Suppressor macrophage treated with lipopolysaccharide for 4 hours (primary cell): ENCODE measurements at places on chromosomes 6 and 20.
A peak's percentile ranks its signal among the peaks of the same experiment; 100 is the strongest.

DNA sequence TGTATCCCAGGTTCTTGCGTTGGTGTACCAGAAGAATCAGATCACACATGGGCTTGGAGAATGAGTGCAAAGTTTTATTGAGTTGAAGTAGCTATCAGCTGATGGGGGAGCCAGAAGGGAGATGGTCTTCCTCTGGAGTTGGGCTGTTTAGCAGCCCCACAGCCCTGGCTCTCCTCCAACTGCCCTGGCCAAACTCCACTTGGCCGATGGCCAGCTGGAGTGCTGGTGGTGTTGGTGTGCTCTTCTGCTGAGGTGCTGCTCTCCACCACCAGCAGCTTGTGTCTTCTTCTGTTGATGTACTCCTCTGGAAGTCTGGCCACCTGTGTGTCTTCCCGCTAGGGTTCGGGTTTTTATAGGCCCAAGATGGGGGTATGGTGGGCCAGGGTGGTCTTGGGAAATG, 172.8 kb downstream of the TINAG start:
- DNase-seq = no peak

DNA sequence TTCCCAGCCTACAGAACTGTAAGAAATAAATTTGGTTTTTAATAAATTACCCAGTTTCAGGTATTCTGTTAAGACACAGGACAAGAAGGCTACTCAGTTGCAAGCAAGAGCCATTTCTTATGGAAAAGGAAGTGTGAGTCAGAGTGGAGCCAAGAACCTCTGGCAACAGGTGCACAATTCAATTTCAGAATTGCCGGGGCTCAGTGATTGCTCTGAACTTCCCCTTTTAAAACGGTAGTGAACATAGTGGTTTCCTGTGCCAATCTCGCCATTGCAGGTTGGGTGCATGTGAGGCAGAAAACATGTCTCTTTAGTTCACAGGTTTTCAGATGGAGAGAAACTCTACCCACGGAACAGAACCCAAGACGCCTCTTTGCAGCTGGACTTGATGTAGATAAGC, 16.4 kb downstream of the PIGT start:
- DNase-seq = no peak

GRCh38 chr6:97449444-97449966, 166.5 kb upstream of the MMS22L start:
- no peak for DNase-seq

DNA sequence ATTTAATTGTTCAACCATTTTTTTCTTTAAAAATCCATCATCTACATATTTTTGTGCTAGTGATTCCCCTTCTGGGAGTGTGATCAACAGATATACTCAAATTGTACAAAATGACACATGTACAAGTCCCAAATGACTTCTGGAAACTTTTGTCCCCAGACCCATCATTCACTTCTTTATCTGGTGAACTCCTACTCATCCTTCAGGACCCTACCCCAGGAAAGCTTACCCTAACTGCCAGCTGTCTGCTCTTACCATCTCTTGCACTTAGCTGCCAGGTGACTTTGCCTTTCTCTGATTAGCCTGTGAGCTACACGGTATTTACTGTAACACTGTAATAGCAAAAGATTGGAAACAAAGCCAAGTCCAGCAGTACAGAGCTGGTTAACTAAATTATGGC, 55.3 kb downstream of the JPH2 start:
- no peak for DNase-seq

GRCh38 chr6:67986694-67987232, 648.3 kb upstream of the ADGRB3 start:
- DNase-seq = no peak

DNA sequence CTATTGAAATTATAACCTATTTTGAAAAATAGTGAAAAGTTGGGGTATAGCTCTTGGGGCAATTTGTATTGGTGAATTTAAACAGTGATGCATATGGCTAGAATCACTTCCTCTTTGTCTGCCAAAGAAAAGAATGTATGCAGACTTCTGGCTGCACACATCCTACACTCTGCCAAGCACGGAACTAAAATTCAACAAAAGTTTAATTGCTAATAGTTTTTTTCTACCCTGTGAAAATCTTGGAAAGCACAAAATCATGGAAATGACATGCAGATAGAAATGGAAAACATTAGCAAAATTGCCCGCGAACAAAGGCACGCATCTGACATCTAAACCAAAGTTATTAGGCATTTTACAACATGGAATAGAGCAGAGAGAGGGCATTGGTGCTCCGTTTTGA, 106.4 kb upstream of the PDE10A start:
- DNase-seq = no peak

DNA sequence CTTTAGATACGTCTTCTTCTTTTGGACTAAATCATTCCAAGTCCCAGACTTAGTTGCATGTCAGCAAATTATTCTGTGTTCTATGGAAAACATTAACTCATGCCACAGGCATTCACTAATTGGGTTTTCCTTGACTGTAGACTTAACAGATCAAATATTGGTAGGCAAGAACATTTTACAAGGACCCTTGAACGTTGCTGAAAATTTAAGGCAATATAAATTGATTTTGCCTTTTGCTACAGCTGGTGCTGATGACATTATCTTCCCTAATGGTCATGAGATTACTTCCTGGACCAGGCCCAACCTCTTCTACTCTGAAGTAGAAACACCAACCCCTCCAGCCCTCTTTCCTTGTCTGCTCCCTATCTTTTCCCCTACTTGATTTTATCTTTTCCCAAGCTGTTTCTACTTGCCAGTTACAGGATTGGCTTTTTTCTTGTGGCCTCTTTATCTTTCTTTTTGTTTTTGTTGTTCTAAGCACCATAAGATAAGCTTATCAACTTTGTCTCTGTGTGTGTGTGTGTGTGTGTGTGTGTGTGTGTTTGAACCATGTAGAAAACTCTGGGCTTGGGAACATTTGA, 514.0 kb upstream of the SOX4 start:
- DNase-seq = no peak

GRCh38 chr6:35737413-35738211, 780 bp downstream of the ARMC12 start:
- DNase-seq = peak; percentile 82

DNA sequence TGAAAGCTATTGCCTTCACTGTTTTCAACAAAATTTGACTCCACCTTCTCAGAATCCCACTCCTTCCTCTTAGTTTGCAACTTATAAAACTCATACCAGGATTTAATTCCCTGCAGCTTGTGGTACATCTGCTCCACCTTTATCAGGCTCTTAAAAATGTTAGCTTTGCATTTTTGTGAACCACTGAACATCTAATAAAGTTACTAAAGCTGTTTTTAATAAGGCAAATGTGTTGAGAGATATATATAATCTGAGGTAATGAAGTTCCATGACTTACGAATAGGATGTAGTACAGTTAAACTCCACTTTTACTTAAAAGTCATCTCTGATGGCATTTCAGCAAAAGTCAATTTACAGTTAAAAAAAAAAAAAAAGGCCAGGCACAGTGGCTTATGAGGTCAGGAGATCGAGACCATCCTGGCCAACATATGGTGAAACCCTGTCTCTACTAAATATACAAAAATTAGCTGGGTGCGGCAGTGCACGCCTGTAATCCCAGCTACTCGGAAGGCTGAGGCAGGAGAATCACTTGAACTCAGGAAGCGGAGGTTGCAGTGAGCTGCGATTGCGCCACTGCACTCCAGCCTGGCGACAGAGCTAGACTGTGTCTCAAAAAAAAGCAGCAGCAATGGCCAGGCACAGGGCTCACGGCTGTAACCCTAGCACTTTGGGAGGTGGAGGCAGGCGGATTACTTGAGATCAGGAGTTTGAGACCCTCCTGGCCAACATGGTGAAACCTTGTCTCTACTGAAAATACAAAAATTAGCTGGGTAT, 106.2 kb downstream of the KIF13A start:
- DNase-seq = peak; percentile 48

- no peak for DNase-seq
These were observed 110.5 kb upstream of the SLC2A12 start for GRCh38 chr6:134162932-134163331.

- no peak for DNase-seq
These were observed 11.7 kb downstream of the MMP24 start for GRCh38 chr20:35238170-35238569.

- no peak for DNase-seq
These were observed 137.7 kb upstream of the HEY2 start for GRCh38 chr6:125611573-125612344.

DNA sequence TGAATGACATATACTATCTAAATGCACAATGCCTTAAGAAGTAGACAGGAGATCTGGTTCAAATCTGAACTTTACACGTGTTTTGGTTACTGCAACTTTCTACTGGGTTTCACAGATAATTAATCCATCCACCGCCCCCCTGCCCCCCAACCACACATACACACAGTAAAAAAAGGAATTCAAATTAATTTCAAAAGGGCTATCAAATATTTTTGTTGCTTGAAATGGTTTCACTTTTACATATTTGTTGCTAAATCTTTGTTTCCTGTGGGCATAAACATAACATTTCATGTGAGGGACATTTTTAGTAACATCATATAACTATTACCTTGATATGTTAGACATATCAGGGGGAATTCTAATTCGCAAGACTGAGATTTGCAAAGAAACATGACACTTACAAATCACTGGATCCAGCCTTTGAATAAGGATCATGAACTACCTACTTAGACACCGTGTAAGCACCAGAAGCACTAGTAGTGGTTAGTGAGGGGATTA, 7.5 kb downstream of the NEDD9 start:
- DNase-seq = no peak

- no peak for DNase-seq
These were observed 401.5 kb upstream of the SASH1 start for GRCh38 chr6:147941143-147941542.

- DNase-seq = peak; percentile 30
These were observed 102.8 kb upstream of the TMEM170B start for GRCh38 chr6:11434565-11435326.

GRCh38 chr6:28615955-28616747, 90.5 kb downstream of the GPX5 start:
- DNase-seq = no peak

- peak; percentile 82 for DNase-seq
These were observed 27.8 kb upstream of the LGSN start for GRCh38 chr6:63347599-63347998.

DNA sequence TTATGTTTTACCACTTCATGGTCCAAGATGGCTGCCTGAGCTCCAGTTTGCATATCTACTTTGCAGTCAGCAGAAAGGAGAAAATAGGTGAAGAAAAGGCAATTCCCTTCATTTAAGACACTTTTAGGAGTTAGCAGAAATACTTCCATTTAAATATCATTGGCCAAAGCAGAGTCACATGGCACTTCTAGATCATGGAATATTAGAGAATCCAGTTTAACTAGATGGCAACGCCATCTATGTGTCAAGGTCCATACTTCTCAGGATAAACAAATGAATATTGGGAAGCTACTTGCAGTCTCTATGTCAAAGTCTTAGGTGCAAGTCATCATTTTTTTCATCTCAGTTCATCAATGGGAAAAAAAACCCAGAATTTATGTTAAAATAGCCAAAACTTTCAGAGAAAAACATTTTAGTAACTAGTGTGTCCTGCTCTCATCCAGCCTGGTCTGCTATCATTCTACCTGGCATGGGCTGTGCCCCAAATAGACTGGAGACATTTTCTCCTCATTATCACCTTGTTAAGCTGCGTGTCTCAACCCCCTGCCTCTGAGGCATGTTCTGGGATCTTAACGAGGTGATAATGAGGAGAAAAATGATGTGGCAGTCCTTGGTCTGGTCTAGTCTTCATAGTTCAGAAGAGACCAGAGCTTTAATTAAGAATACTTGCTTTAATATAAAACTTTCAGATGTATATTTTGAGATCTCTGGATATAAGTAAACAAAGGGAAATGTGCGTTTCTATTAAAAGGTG, 227.3 kb downstream of the TBX18 start:
- DNase-seq = no peak

DNA sequence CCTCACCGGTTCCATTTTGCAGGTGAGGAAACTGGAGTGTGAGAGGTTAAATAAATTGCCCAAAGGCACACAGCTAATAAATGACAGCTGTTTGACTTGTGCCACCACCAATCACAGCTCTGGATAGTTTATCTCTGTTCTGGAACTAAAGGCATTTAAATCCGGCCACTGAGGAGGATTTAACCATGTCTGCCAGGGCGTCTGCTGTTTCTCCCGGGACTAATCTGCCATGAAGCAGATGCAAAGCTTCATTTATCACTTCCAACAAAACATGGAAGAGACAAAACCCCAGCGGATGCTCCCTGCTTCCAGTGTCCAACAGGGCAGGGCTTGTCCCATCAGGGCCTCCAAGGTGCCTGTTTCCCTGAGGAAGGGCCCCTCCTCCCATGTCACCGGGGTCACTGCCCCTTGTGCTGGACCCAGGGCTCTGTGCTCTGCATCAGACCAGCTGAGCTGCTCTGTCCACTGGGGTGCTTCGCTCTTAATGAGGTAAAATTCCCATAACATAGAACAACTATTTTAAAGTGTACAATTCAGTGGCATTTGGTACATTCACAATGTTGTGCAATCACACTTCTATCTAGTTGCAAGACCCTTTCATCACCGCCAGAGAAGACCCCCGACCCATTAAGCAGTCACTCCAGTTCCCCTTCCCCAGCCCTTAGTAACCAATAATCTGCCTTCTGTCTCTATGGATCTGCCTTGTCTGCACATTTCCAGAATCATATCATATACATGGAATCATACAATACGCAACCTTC, 244.3 kb downstream of the PTPRT start:
- DNase-seq = no peak

- no peak for DNase-seq
These were observed 116.3 kb upstream of the TAB2 start for GRCh38 chr6:149201068-149201655.

DNA sequence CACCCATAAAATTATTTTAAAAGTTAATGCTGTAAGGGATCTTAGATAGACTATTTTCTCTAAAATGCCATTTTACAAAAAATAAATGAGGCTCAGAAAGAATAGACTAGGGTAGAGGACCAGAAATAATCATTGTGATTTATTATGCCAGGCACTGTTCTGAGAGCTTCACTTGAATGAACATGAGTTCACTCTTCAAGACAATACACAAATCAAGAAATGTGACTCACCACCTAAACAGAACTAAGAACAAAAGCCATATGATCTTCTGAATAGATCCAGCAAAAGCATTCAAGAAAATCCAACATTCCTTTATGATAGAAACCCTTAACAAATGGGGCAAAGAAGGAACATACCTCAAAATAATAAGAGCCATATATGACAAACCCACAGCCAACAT, 582.0 kb downstream of the PKHD1 start:
- DNase-seq = no peak

- no peak for DNase-seq
These were observed 43.4 kb upstream of the FABP7 start for GRCh38 chr6:122736163-122736562.

DNA sequence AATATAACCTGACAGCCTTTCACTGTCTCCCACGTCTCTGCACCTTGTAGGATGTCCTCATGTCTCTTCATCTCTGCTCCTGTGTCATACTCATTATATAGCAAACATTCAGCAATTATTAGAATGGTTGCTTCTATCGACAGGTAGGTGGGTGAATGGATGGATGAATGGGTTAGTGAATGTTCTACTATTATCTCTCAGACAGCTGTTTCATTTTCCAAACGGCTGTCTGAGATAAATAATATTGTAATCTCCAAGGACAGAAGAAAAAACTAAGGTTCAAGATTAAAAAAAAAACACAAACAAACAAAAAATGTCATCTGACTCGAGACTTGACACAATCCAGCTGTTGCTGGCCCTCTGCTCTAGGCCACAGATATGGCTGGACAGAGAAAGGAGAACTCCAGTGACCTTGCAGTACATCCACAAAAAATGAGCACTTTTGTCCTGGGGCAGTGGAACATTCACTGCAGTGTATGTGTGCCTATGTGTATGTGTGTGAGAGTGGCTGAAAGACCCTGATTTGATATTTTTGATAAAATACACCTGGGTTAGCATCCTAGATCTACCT, 2.1 kb downstream of the HNF4A start:
- no peak for DNase-seq
